ENCODE measurements at places on chromosomes 6 and 20.

- no peak for DNase-seq
These were observed 62.6 kb downstream of the NPEPL1 start for GRCh38 chr20:58755062-58755697.

DNA sequence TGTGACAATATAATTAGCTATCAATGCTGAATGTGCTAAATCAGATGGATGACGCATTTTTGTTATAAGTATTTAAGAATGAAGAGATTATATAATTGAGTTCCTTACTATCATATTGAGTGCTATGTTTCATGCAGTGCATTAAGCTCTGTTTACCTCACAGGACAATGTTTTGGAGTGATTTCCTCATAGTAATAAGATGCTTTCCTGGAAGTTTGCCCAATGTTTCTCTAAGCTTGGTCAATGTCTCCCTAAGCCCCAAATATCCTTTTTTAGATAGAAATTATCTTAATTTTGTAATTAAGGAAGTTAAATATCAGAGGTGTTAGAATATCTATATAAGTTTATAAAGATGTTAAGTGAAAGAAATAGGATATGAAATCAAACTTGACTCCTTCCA lies 489.6 kb downstream of the MMUT start:
- no peak for DNase-seq

GRCh38 chr6:130593200-130593599 lies 227.4 kb downstream of the TMEM200A start:
- DNase-seq, result no peak

- peak; percentile 33 for DNase-seq
These were observed 368.9 kb downstream of the LAMA2 start for GRCh38 chr6:129251669-129252376.

DNA sequence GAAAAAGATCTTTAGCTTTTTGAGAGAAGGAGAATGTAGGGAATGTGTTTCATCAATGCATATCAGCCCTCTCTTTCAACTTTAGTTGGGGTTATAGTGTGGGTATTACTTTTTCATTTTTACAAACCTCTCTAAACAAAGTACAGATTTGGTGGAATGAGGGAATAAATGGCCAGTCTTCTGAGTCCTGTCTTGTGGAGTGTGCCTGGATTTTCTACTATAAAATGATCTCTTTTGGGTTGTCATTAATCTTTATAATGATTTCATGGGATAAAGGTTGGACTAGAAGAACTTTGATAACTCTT lies 209.3 kb downstream of the RNF144B start:
- DNase-seq, result no peak

- DNase-seq, result no peak
These were observed 91.9 kb upstream of the CCDC28A start for GRCh38 chr6:138681627-138682026.

DNA sequence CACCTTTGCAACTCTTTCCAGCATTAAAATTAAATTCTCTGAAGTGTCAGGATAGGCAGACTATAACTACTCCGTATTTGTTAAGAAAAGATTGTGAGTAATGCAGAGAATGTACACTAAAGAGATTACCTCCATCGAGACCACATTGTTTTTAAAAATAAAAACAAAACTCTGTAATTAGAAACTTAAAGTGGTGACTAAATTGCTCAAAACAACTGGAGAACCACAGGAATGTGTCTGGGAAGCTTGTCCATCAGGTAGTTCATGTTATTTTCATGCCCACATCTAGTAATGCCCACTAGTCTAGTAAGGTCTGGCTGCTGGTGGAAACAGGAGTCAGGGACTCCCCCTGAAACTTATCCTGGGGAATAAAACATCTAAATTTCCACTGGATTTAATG lies 103.0 kb upstream of the FOXQ1 start:
- DNase-seq, result no peak

DNA sequence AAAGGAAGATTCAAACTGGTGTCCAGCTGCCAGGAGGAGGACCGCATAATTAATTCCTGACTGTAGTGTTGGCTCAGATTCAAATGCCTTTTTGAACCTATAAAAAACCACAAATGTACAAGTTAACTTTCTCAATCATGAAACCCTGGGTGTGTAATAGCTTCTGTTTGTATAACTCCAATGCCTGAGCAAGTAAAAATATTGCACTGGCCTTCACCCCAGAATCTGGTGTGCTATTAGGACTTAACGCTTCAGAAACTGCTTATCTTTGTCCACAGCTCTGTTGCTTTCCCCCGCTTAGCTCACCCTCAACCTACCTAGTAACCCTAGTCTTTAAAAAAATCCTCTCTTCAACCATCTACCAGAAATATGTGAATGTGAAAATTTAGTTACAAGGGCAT lies 119.1 kb upstream of the MAP7 start:
- DNase-seq, result peak; percentile 82

GRCh38 chr20:3680701-3681351 lies 984 bp downstream of the ADAM33 start:
- no peak for DNase-seq
